ENCODE measurements at places on chromosomes 1 and 21. TPM values are rescaled to one million over a fixed set of nuclear protein-coding genes. Genes with fewer than 3 reads are reported as not detected.
A peak's percentile ranks its signal among the peaks of the same experiment; 100 is the strongest.

DNA sequence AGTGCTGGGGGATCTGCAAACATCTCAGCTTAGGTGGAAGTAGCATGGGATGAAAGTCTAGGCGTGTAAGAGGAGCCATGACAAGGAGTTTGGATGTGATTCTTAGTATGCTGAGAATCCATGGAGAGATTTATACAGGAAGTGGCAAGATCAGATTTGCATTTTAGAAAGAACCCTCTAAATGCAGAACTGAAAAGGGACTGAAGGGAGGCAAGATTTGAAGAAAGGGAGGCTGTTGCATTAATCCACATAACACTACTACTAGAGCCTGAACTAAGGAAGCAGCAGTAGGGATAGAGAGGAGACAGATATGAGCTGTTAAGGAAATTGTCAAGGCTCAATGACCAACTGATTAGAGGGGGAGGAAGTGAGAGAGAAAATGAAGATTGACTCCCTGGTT, 9.8 kb downstream of the C1orf74 start:
- peaks cover 12% of the 10 kb centered on the region for H3K4me1 ChIP-seq
- peaks cover 3% of the 10 kb centered on the region for H3K27me3 ChIP-seq
- H3K4me3 ChIP-seq: no peak overlapping the region

DNA sequence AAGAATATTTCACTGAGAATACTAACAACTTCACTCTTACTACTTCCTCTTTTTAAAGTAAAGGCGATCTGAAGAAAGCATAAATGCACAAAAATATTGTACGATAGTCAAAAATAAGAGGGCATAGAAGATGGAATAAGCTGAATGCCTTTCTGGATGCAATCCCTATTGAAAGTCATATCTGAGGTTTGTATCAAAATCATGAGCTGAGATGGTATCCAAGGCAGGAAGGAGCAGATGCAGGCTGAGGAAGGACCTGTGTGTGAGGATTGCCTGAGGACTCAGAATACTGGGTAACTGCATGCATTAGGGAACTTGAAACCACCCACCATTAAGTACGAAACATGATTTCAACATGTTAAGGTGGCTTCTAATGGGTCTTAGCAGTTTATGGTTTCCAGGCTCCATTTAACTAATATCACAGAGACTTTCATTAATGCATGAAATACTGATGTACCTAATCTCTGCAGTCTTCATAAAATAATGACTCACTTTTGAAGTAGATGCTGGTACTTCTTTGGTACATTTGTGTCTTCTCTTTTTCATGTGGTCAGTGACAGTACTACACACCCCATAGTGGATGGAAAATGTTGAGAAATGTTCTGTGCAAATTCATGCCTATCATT, 29.6 kb upstream of the RGS1 start:
- no peak overlapping the region for H3K4me3 ChIP-seq
- DNase-seq: no peak
- no peaks in the 10 kb centered on the region for H3K36me3 ChIP-seq

DNA sequence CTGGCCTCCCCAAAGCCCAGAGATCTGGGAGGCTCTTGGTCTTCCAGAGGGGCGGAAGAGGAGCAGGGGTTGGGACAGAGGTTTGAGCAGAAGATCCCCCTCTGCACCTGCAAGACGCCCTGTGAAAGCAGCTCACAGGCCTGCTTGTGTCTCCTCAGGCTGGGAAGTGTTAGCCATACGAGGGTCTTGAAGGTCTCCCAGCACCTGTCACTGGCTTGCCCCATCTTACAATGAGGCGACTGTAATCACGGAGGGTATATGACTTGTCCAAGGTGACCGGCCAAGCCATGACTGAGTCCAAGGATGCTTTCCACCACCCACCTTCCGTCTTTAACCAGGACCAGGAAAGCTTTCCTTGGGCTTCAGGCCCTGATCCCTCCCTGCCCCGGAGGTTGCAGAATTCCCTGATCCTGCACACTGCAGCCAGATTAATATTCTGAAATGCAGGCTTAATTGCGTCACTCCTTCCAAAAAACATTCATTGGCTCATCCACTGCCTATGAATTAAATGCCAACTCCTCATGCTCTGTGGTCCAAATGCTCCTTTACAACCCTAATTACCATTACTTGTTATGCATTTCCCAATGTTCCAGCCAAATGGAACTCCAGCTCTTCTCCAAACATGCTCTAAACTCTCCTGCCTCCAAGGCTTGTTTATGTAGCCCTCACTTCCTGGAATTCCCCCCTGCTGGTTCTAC, 64.0 kb downstream of the DDX20 start:
- DNase-seq: no peak
- H3K27me3 ChIP-seq: no peaks in the 10 kb centered on the region
- no peak overlapping the region for H3K4me3 ChIP-seq
- peaks cover 11% of the 10 kb centered on the region for H3K4me1 ChIP-seq

DNA sequence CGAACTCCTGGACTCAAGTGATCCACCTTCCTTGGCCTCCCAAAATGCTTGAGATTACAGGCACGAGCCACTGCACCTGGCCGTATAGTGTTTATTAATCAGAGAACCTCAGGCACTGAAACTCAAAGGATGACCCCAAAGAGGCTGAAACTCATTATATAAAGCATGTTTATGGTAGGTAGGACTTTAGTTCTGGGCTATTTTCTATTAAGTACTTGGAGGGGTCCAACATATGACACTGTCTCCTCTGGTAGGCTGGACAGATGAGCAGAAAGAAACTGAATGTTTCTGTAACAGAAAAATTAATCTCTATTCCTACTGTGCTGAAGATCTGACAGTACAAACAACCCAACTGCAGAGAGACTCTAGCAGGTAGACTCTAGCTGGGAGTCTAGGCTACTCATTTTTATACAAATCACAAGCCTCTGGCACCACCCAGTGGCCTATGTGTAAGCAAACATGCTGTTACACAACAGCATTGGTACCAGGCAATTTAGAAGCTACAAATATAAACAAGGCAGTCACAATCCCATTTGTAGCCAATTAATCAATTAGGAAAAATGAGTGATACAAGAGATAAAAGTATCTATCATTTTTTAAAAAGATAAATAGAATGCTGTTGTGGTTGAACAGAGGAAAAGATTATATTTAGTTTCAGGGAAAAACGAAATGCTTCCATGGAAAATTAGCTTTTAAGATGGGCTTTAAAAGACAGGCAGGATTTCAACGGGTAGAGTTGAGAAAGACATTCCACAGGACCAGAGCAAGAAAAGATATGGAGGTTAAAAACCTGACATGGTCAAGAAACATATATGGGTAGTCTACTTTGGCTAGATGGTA, 10.4 kb downstream of the DCAF8 start:
- H3K4me3 ChIP-seq: peak overlapping the region; percentile 66
- H3K4me1 ChIP-seq: peaks cover 16% of the 10 kb centered on the region
- H3K36me3 ChIP-seq: no peaks in the 10 kb centered on the region
- no peaks in the 10 kb centered on the region for H3K27me3 ChIP-seq

GRCh38 chr1:83751602-83752001, 247.3 kb downstream of the TTLL7 start:
- no peak for DNase-seq
- peaks cover 3% of the 10 kb centered on the region for H3K27me3 ChIP-seq
- no peaks in the 10 kb centered on the region for H3K36me3 ChIP-seq
- no peak overlapping the region for H3K4me3 ChIP-seq

- H3K4me1 ChIP-seq: peaks cover 5% of the 10 kb centered on the region
- H3K4me3 ChIP-seq: no peak overlapping the region
- no peak overlapping the region for H3K27ac ChIP-seq
- no peaks in the 10 kb centered on the region for H3K27me3 ChIP-seq
These were observed 5.6 kb downstream of the LYPLAL1 start for GRCh38 chr1:219179293-219179692.

DNA sequence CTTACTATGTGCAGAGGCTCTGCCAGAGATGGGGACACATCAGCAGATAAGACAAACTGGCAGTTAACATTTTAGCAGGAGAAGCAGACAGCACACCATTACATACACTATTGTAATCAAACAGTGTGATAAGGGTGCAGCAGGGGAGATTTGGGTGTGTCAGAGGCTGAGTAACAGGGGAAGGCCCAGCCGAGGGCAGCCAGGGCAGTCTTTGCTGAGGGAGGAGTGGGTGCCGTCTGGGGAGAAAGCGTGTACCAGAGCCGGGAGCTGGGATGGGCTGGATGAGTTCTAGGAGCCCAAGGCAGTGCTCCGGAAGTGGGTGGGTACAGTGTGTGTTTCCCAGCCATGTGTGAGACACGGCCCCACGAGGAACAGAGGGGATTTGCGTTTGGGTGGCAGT, 31.2 kb downstream of the KCNA10 start:
- no peak overlapping the region for H3K4me3 ChIP-seq
- no peak overlapping the region for H3K27ac ChIP-seq
- H3K27me3 ChIP-seq: peaks cover 2% of the 10 kb centered on the region
- no peaks in the 10 kb centered on the region for H3K4me1 ChIP-seq

GRCh38 chr1:234605983-234606783, 3.8 kb downstream of the IRF2BP2 start:
- peak overlapping the region; percentile 99 for H3K4me3 ChIP-seq
- DNase-seq: no peak
- H3K27ac ChIP-seq: peak overlapping the region; percentile 99
- H3K4me1 ChIP-seq: peaks cover 7% of the 10 kb centered on the region

GRCh38 chr1:67577646-67578045, 107.4 kb upstream of the GADD45A start:
- no peak overlapping the region for H3K27ac ChIP-seq
- H3K27me3 ChIP-seq: peaks cover 5% of the 10 kb centered on the region
- no peak overlapping the region for H3K4me3 ChIP-seq
- H3K4me1 ChIP-seq: peaks cover 12% of the 10 kb centered on the region
- peaks cover 4% of the 10 kb centered on the region for H3K36me3 ChIP-seq

GRCh38 chr1:100463791-100464424, 74.0 kb upstream of the GPR88 start:
- H3K4me1 ChIP-seq: peaks cover 1% of the 10 kb centered on the region
- H3K27me3 ChIP-seq: peaks cover 1% of the 10 kb centered on the region
- no peak overlapping the region for H3K27ac ChIP-seq
- no peaks in the 10 kb centered on the region for H3K36me3 ChIP-seq

DNA sequence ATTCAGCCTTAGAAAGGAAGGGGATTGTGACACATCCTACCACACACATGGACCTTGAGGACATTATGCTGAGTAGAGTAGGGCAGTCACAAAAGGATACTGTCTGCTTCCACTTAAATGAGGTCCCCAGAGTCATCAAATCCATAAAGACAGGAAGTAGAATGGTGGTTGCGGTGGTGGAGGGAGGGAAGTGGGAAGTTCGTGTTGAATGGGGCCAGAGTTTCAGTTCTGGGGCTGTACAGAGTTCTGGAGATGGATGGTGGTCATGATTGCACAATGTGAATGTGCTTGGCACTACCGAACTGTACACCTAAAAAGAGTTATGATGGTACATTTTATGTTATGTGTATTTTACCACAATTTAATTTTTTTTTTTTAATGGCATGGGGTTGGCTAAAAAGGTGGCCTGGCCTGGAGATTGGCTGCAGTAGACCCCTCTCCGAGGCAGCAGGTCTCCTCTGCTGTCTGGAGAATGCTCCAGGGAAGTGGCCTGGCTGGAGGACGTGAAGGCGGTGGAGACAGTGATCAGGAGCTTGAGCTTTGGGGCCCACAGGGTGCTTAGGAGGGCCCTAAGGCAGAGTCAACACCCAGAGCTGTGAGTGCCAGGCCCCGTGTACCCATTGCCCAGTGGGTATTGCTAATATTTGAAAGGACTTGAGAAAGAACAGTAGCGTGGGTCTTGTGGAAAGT, 30.4 kb downstream of the IFNGR2 start:
- DNase-seq: no peak
- H3K27me3 ChIP-seq: peaks cover 2% of the 10 kb centered on the region
- no peaks in the 10 kb centered on the region for H3K4me1 ChIP-seq
- H3K27ac ChIP-seq: peak overlapping the region; percentile 38

DNA sequence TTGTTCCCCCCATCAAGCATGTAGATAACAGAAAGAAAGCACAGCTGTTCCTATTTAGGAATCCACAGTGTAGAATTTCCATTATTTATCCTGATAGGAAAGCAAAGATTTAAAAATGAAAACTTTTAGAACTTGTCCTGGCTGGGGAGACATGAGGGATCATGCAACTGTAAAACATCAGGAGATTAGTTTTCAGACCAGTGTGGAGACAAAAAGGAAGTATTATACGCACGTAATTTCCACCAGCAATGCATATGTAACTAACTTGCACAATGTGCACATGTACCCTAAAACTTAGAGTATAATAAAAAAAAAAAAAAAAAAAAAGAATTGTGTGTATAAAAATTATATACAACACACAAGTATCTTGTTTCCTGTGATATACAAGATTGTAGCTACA, 172.4 kb downstream of the NEGR1 start:
- peaks cover 2% of the 10 kb centered on the region for H3K4me1 ChIP-seq
- no peaks in the 10 kb centered on the region for H3K27me3 ChIP-seq
- no peaks in the 10 kb centered on the region for H3K36me3 ChIP-seq
- DNase-seq: no peak
- H3K4me3 ChIP-seq: no peak overlapping the region

MTR gene
- total RNA-seq: 33.2 TPM

CFAP298 gene
- 124 TPM for total RNA-seq

ITLN1 gene
- total RNA-seq: not detected

CYP4A11 gene
- 0.71 TPM for total RNA-seq
